Activated CD8-positive, alpha-beta memory T cell treated with anti-CD3 and anti-CD28 coated beads for 1 hour (primary cell): ENCODE measurements at places on chromosomes 2 and 18.

DNA sequence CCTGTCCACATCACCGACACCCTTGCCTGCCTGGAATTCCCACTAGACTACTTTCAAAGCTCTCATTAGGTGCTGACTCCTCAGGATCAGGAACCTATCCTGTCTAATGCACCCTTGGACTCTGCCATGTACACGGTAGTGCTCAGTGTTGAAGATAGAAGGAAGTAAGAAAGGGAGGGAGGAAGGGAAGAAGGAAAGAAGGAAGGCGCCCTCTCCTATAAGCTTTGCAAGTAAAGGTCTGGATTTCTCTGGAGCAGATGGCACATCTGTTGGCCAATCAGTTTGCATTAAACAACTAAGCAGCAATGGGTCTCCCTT lies 45.3 kb downstream of the SCTR start:
- DNase-seq: no peak

DNA sequence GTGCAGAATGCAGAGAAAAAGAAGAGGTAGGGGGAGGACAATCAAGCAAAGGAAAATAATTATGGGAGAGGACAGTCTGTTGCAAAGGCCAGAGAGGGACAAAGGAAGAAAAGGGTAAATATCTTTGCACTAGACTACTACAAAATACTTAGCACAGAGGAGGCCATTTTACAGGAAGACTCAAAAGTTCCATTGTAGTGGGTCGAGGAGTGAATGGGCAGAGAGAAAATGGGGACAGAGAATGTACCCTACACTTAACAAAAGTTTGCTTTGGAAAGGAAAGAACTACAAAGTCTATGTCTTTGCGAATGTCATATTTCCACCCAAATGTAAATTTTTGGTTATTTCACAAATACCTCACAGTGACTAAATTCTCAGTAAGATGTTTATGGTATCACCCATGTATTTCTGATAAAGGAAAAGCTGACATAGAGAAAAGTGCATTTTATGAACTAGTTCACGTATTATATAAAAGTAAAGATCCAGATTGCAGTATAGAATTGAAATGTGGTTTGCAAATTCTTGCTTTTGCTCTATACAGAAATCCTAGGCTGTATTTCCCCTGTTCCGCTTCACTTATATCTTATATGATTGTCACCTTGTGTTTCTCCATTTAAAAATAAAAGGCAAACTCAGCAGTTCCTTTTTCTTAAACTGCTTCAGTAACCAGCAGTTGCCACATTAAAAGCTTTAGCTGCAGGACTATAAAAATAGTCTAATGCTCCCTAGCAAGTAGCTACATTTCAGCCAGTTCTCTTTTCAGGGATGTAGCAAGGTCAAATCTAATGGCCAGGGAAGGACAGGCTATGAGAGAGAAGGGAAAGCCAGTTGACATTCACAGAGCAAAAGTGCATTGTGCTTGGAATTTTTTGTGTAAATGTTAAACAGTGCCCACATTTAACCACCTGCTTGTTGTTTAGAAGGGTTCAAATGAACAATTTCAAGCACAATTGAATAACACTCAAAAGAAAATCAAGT lies 79.7 kb upstream of the CYTIP start:
- no peak for DNase-seq

DNA sequence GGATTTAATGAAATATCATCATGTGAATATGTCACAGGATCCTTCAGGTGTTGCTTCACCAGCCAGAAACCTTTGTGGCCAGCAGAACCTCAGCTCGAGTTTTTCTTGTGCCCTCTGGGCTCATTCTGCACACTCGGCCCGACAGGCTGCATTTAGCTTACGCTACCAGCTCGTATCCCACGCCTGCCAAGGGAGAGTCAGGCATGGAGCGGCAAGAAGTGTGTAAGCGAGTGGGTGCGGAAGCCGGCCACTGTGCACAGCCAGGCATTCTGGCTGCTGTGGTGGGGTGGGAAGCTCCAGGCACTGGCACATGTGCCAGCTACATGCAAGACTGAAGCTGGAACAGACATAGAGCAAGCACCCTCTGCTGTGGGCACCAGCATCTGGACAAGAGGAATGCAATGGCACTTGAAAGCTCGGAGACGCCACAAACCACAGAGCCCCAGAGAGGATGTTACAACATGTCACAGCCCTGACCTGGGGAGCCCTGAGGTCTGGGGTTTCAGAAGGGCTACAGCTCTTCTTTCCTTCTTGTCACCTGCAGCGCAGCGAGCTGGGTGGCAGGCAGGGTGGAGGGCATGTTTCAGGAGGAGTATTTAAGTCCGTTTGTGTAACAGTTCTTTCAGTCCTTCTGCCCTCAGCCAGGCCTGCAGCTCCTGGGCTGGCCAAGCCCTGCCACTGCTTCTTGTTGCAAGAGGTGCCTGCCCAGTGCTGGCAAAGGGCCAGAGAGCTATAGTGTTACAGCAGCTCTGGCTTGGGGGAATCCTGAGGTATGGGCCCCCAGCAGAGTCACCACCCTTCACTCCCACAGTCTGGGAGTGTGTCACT lies 257.3 kb upstream of the HNMT start:
- no peak for DNase-seq

GRCh38 chr18:61076986-61077385 lies 256.2 kb upstream of the CDH20 start:
- no peak for DNase-seq

DNA sequence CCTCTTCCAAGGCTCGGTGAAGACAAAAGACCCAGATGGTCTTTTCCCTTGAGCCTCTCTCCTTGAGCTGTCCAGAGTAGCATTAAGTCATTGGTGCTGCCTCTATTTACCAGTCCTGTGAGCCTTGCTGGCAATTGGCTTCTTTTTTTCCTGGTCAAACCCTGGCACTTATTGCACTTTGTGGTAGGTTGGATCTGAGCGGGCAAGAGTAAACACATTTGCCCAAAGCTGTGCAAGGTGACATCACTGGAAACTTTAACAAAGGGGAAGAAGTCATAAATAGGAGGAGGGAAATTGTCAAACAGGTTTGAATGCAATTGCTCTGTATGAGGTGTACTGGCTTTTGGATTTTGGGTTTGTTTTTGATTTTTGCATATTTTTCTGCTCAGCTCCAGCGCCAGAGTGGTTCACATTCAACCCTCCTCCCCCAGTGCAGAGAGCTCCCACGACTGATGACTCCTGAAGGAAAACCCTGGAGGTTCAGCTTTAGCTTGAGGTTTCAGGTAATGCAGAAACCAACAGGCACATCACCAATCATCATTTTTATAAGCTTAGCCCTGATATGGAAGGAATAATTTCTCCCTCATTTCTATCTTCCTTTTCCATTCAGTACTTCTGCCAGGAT lies 8.3 kb downstream of the KCNE4 start:
- no peak for DNase-seq

DNA sequence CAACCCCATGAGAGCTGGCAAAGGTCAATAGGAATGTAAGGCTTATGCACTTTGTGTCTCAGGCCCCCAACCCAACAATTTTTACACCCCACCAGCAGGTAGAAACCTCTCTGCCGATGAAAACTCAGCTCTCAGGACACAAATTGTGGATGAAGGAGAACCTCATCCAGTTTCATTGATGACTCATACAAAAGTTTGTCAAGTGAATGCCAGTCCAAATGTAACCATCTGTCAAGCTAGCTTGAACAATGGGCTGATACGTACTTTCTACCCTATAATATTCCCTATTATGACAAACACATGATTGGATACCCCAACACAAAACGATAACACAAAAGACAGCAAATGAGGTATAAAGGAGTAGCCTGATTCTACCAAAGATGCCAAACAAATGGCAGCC lies 321.2 kb upstream of the TMEFF2 start:
- no peak for DNase-seq

DNA sequence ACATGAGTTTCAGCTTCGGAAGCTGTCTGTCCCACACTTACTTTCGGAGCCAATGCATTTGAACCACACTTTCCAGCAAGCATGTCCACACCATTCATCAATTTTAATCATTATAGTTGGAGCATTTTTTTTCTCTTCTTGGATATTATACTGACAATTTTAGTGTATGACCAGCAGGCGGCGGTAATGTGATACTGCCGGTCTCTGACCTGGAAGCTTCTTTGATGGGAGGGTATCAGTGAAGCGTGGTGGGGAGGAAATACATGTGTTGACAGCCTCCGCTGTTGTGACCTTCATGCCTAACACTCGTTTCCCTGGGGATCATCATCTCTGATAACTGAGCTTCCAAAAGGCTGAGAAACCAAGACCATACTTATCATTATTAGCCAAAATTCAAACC lies 231.7 kb downstream of the GBX2 start:
- no peak for DNase-seq

DNA sequence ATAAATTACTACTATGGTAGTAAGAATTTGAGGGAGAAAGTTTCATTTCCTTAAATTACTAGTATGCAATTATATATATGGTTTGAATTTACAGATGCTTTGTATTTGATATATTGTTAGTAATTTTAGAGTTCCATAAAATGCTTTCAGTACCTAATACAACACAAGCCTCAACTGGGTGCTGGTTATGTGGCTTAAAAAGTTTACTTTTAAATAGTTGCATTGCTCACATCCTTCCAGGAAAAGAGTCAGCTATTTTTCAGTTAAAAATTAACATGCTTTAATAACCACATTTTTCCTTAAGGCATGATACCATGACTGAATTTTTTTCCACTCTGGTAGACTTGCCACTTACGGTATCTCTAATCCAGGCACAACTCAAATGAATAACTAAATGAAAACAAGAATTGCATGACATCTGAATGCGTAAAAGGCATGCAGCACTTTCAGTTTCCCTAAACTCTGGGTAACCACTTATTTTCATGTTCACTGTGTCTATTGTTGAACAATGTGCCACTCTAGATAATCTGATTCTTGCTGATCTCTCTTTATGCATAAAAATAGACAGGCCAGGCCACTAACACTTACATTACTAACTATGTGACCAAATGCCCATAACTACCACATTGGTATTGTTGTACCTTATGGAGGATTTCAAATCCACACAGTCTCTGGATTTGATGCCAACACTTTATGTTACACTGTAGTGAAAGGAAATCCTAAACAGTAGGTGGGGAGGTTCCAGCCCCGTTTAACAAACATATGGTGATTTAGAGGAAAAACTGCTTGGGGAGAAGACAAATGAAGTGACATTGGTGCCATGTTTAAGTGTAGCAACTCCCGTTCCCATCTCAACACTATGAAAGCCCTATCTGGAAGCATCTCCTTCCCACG lies 35.5 kb upstream of the SLC35F5 start:
- DNase-seq: no peak

GRCh38 chr18:62655520-62656219 lies 59.7 kb upstream of the PHLPP1 start:
- no peak for DNase-seq

DNA sequence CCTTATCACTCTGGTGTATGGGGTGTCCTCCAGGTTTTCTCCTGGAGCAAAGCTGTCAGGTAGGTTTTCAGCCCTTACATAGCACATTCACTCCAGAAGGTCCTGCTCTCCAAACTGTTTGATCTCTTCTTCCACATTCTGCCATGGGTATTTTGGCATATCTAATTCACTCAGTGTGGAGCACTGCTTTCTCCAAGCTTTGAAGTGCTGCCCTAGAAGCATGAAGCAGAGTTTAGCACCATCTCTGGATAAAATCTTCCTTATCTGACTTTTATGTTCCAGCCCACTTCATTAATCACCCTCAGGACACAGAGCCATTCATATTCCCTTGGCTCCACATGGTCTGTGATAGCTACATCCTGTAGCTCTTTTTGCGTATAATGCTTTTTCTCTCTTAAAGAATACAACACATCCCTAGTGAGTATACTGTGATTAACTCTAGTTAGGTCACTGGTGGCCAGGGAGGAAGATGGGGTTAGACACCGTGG lies 56.7 kb upstream of the ARHGAP28 start:
- DNase-seq: no peak

GRCh38 chr18:12366379-12366778 lies 10.6 kb downstream of the AFG3L2 start:
- no peak for DNase-seq

GRCh38 chr2:97779141-97779540 lies 65.8 kb downstream of the ZAP70 start:
- DNase-seq: no peak

DNA sequence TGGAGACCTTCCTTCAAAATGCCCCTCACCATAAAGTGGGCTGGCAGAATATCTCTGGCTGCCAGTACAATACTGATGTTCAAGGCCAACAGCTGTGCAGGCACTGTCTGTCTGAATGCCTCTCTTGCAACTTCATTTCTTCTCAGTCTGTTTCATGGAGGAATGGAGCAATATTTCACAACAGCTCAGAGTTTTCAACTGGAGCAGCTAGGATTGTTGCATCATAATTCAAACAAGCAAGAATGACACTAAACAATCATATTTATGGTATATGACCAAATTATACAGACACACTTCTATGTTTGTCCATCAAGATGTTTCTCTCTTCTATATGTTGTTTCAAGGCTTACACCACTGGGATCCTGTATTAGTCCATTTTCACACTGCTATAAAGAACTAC lies 444.2 kb downstream of the LRATD1 start:
- no peak for DNase-seq

DNA sequence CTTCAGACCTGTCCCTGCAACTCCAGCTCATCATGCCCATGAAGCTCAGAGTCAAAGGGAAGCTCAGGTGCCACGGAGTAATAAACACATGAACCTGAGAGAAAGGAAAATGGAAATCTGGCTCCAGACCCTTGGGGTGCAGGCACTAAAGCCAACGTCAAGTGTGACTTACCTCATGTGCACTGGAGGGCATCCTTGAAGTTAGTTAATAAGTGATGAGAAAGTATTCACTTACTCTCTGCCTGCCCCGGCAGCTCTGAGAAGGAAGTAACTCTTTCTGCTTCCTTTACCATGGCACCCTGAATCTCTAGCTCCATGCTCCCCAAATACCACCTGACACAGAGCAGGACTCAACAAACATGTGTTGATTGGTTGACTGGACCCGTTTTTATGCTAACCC lies 21.4 kb upstream of the AGAP1 start:
- no peak for DNase-seq

DNA sequence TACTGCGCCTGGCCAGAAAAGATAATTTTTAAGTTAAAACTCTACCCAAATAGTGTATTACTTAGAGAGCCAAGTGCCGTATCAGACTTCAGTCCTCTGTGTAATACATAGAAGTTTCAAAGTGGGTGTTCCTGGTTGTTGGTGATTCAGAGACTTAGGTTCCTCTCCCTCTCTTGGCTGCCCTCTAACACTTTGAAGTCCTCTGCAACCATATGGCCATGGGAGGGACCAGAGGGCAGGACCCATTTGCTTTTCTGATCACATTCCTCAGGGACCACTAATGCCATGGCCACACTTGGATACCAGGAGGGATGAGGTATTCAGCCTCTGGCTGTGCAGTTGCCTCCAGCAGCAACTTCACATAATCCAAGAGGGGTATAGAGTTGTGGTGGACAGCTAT lies 131.5 kb downstream of the CAPN13 start:
- no peak for DNase-seq

- DNase-seq: no peak
Measured at GRCh38 chr2:242085941-242086621, 216.6 kb downstream of the RTP5 start.

DNA sequence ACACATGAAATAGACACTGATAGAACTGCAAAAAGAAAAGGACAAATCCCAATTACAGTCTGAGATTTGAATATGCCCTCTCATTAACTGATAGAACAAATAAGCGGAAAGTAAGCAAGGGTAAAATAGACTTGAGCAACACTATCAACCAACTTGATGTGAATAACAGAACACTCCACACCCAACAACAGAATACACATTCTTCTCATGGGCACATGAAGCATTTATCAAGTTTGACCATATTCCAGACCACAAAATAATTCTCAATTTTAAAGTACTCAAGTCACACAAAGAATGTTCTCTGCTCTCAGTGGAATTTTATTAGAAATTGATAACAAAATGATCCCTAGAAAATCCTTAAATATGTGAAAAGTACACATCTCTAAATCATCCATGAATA lies 19.0 kb downstream of the ETAA1 start:
- DNase-seq: no peak

GRCh38 chr2:216606551-216607276 lies 26.5 kb upstream of the IGFBP2 start:
- DNase-seq: no peak
